Activated naive CD8-positive, alpha-beta T cell treated with anti-CD3 and anti-CD28 coated beads, Interleukin-2, amount 50 U/mL, for 24 hours (primary cell): ENCODE measurements at places on chromosomes 1 and 21.

DNA sequence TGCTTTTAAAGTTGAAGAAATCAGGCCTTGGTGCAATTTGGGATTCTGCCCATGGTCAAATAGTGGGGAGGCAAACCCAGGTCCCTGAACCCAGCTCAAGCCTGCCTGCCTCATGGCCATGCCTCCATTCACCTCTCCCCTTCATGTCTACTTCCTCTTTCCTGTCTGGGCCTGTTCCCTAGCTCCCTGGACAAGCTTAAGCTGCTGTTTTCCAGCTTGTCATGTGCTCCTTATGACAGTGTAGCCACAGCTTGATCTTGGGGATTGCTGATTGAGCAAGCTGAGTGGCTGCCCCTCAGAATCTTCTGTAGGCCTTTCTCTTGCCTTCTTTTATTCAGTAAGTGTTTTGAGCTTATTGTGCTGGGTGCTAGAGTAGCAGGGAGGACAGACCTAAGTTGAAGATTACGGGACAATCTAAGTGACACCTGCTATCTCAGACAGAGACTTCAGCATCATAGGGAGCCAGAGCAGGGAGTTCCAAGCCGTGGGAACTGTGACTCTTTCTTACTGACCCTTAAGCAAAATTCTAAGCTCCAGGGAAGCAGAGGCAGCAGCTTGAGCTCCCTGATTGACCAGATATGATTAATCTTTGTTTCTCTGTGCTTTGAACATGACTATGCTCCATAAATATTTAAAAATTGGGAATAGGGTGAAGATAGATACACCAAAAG is 520 bp upstream of the MR1 start:
- peak; percentile 44 for DNase-seq

DNA sequence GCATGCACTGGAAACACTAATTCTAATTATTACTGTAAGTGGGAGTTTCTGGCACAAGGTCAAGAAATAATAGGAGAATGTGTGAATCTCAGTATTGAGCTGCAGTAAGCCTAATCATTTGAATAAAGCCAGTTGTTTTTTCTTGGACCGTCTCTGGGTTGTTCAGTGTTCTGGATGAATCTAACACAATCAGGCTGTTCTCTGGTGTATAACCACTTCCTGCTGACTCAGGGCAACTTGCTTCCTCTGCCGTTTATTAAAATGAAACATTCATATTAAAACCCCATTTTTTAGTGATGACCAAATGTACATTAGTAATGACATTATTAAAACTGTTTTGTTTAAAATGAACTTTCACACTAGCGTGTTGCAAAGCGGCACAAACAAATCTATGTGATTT is 273.1 kb upstream of the SNX7 start:
- no peak for DNase-seq

DNA sequence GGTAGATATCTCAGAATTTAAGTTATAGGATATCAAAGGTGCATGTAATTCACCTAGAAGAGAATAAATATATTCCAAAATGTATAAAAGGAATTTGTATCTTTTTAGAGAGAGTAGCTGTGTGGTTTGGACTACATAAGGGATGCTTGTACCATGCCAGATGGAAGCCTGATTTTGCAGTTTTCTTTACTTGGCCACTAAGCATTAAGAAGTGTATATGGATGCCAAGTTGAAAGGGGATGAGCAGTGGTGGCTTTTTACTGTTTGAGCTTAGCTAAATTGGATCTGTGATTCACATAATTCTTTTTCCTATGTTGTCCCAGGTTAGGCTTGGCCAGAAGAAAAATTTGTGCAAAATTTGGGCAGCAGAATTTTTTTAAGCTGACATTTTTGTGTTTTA is 43.5 kb upstream of the TTLL7 start:
- DNase-seq, result no peak

GRCh38 chr1:116179419-116179818 is 68.2 kb downstream of the MAB21L3 start:
- no peak for DNase-seq

DNA sequence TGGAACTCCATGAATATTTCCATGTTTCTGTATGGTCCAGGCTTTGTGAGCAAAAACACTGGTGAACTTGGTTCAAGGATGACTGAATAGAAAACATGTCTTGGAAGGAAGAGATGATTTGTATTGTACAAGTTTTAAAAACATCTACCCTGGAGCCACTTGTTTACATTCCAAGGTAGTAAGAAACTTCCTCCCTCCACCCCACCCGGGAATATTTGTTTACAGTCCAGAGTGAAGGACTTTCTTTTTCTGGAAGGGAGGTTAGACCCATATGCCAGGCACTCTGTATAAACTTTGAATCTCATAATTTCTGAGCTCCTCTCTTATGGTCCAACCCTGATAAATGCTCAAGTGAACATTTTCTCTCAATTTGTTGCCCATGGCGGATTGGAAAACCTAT is 323.3 kb upstream of the LYPLAL1 start:
- no peak for DNase-seq

DNA sequence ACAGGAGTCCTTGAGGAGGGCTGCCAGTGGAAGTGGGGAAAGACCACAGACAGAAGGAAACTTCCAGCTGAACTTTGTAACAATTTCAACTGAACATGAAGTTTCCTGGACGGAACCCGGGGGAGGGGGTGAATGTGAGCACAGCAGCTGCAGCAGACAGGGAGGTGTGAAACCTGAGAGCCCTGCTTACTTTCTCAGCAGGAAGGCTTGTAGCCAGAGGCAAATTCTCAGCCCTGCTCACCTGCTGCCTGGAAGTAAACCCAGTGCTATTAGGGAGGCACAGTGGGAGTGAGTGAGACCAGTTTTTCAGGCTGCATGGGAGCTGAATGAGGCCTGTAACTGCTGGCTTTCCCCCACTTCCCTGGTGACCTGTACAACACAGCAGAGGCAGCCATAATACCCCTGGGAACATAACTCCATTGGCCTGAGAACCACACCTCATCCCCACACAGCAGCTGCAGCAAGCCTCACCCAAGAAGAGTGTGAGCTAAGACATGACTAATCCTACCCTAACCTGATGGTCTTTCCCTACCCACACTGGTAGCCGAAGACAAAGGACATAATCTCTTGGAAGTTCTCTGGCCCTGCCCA is 9.6 kb upstream of the SPRR2F start:
- no peak for DNase-seq

GRCh38 chr1:2989185-2989584 is 32.1 kb upstream of the ACTRT2 start:
- no peak for DNase-seq

DNA sequence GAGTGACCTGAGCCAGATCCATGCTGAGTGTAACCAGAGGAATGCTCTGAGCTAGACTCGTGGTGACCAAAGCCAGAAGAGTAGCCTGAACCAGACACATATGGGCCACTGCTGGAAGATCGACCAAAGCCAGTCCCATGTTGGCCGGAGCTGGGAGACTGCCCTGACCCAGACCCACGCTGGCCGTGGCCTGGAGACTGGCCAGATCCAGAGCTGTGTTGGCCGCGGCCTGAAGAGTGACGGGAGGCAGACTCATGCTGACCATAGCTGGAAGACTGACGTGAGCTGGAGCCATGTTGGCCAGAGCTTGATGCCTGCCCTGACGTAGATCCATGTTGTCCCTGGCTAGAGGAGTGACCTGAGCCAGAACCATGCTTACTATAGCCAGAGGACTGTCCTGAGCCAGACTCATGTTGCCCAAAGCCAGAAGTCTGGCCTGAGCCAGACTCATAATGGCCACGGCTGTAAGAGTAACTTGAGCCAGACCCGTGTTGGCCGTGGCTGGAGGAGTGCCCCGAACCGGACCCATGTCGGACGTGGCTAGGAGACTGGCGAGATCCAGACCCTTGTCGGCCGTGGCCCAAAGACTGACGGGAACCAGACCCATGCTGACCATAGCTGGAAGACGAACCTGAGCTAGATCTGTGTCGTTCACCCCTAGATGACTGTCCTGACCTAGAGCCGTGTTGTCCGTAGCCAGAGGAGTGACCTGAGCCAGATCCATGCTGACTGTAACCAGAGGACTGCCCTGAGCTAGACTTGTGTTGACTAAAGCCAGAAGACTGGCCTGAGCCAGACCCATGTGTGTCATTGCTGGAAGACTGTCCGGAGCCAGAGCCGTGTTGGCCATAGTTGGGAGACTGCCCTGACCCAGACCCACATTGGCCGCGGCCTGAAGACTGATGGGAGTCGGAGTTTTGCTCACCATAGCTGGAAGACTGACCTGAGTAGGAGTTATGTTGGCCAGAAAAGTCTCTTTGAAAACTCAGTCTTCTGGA is 3.5 kb downstream of the HRNR start:
- no peak for DNase-seq
